ENCODE measurements at places on chromosomes 4 and X.

DNA sequence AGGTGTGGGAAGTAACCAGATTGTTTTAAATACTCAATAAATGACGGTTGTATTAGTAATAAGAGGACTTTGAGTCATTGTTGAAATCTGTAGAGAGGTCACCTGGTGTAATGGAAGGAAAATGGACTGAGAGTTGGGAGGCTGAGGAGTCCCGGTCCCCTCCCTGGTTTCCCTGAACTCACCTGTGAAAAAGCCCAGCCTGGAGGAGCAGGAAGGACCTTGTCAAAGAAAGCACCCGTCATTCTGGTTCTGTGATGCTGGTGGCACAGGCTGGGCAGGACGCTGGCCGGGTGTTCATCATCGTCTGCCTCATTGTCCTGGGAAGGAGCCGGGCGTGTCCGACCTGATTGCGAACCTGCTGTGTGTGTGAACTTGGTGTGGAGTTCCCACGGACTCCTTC is 70.8 kb downstream of the SORCS2 start:
- no peak for DNase-seq

DNA sequence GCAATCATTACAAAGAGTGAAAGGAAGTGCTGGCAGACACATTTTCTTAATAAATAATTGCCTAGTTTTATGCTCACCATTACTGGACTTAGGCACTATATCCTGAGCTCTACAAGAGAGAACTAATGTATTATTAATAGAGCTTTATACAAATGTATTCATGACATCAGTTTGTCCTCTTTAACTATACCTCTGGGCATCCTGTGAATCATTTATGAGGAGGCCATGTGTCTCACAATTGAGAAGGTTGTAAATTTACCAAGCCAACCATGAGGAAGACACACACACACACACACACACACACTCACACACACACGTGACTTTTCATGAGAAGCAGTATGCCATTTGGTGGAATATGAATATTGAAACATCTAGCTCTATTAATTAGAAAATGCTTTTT is 728.2 kb downstream of the ARAP2 start:
- DNase-seq, result no peak

GRCh38 chrX:49309401-49309981 is 6.0 kb downstream of the GAGE10 start:
- DNase-seq, result no peak

GRCh38 chr4:11525085-11525484 is 96.4 kb upstream of the HS3ST1 start:
- no peak for DNase-seq

DNA sequence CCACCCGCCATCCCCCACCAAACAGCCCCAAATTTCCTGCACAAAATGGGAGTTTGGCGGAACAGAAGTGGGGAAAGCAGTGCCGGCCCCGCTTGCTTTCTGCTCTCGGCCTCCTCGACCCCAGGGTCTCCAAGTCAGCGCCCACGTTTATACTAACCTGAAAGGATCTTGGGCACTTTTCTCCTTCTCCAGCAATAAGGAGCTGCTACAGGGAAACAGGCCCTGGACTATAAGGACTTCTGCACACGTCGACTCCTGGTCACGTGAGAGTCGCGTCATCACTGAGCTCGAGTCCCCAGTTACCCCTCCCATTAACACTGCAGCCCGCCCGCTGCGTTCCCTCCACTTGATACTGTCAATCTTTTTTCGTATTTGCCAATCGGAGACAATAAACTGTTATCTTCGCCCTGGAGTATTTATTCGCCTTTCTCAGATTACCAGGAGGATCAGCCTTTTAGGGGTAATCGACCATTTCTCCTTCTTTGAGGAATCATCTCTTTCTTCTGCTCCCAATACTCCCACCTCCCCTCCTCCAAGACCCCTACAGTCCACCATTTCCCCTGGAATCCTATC is at the start of gene TCEAL8:
TSS of gene TCEAL8 (minus strand) at position 235 of the 573 bp plus-strand sequence. CDS start 1,176 bp downstream, outside the sequence.
- DNase-seq, result peak; percentile 9

DNA sequence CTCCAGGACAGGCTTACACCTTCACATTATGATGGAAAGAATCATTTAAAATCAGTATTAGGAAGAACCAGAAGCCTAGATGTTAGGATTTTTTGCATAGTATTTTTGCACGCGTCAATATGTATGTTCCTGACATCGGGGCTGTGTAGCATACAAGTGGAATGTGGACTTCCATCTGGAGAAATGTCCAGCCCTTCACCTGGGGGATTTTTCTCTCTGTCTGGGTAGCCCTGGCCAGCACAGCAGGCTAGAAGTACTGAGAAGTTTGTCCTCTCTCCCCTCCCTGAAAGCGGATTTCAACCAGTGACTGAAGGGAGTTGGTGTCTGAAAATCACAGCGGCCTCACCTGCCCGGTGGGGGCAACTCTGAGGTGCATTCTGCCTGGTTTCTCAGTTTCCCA is 10.4 kb upstream of the KLHL8 start:
- no peak for DNase-seq

DNA sequence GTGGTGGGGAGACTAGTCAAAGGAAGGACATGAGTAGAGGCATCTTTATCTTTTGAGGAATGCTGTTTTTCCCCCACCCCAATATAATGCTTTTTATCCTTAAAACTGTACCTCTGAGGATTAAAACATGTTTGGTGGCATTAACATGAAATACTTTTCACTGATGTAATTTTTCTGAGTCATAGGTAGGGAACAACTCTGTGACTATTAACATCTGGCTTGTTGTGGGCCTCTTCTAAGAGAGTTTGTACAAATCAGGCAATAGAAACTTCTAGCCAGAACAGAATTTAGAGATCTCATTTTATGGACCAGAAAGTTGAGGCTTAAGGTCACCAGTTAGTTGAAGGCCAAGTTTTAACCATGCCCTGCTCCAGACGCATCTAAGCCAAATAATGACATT is 207.6 kb downstream of the SOX3 start:
- no peak for DNase-seq

DNA sequence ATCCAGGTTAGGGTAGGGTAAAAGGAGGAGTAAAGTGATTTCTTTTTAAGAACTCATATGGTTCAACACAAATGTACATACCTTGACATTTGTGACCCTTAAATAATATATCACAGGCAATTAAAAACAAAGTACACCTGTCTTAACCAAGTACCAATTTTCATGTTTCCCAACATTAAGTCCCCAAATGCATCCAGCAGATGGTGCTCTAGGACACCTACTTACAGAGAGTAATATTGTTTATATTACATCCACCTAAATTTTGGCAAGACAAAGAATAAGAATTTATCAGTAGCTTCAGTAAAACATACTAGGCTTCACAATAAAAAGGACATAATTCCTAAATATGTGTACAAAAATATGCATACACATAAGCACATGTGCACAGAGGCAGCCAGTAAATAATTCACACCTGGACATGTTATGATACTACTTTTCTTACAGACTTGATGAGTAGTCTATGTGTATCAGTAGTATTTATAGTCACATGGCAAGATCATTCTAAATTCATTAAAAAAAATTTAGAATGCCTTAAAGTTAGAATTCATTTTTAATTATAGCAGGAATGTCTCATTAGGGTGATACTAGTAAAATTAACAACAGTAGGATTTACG is 219.7 kb downstream of the DCLK2 start:
- DNase-seq, result no peak

DNA sequence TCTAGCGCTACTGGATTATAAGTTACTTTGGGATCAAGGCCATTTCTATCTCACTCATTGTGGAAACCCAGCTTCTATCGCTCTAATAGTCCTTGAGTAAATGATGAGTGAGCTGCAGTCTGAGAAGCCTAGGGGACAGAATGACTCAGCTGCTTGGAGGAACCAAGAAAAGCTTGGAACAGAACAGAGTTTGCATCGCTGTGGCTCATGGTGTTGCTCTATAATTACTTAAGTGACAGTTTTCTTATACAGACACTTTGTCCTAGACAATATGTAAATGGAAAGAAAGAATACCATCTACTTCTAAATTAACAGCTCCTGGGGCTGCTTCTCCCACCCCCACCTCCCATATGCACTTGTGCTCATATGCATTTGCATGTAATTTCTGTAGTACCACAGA is 156.9 kb downstream of the SLIT2 start:
- no peak for DNase-seq

- no peak for DNase-seq
Observed at GRCh38 chr4:1466034-1466862, 60.0 kb upstream of the NKX1-1 start.

DNA sequence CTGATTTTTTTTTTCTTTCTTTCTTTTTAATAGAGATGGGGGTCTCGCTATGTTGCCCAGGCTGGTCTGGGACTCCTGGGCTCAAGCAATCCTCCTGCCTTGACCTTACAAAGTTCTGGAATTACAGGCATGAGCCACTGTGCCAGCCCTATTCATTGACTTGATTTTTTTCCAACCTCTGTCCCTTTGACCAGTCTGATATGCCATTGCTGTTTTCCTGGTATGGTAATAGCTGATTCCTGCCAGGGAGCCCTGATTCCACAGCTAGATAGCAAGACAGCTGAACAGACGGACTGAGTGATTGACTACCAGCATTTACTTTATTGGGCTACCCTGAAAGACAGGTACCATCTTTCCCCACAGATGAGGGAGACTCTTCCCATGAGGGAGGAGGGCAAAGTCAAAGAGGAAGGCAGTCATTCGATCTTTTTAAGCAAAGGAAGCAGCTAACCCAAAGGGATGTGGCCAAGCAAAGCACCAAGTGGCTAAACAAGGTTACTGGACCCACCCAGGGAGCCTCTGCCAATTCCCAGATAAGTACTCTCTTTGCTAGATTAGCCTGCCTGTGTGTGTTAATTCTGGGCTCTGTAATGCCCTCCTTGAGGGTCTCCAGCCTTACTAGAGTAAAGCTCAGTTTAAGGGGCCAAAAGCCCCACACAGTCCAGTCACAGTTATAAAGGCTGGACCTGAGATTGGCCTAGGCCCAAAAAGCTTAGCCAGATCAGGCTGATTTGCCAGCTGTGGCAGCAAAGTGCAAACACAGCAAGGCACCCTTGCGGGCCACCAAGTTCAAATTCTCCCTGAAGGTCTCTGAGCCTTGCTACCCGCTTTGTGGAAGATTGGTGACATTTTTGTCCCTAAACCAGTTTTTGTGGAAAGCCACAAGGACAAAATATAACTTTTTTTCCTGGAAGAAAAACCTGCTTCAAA is 192.4 kb upstream of the GPC4 start:
- DNase-seq, result no peak

- DNase-seq, result no peak
Observed at GRCh38 chr4:119244832-119245231, 32.3 kb downstream of the USP53 start.

- DNase-seq, result no peak
Observed at GRCh38 chrX:40340116-40340515, 240.7 kb upstream of the ATP6AP2 start.

DNA sequence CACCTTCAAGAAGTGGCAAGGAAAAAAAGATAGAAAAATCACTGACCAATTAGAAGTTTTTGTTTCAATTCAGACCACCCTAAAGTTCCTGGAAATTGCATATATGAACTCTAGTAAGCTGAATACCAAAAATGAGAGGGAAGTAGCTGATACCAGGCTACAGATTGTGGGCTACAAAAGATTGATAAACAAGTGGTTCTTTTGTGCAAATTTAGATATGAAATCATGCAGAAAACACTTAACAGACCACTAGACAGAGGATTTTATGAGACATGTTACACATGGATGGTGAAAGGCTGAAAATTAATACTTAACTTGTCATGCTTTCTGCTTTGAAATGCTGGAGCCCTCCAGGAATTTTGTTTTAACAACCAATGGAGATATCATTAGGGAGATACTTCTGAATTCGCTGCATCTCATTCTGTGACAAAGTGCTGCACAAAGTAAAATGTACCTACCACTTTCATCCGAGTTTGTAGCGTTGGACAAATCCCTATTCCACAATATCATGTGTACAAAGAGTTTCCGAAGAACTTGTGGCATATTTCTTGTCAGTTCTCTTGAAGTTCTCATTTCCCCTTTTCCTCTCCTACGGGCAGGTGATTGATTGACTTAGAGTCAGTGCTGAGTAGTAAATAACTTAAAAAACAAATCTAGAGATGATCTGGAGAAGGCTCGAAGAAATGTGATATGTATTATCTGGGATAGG is 235.0 kb downstream of the PALLD start:
- no peak for DNase-seq

DNA sequence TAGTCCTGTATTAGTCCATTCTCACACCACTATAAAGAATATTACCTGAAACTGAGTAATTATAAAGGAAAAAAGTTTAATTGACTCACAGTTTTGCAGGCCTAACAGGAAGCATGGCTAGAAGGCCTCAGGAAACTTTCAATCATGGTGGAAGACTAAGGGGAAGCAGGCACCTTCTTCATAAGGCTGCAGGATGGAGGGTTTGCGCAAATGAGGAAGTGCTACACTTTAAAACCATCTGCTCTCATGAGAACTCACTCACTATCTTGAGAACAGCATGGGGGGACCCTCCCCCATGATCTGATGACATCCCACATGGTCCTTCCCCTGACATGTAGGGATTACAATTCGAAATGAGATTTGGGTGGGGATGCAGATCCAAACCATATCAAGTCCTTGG is 12.1 kb upstream of the MAGEA11 start:
- DNase-seq, result no peak

- no peak for DNase-seq
Observed at GRCh38 chr4:41814565-41814964, 66.0 kb upstream of the PHOX2B start.

- DNase-seq, result no peak
Observed at GRCh38 chr4:28221536-28221935, 1360.9 kb downstream of the STIM2 start.

DNA sequence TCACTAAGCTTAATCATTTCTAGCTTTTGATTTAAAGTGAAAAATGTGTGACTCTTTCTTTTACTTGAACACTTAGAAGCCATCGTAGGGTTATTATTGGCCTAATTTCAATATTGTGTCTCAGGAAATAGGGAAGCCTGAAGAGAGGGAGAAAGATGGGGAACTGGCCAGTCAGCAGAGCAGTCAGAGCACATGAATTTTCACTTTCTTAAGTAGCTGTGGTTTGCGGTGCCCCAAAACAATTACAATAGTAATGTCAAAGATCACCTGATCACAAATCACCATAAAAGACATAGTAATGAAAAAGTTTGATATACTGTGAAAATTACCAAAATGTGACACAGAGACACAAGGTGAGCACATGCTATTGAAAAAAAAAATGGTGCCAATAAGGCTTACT is 45.5 kb downstream of the CENPC start:
- no peak for DNase-seq

DNA sequence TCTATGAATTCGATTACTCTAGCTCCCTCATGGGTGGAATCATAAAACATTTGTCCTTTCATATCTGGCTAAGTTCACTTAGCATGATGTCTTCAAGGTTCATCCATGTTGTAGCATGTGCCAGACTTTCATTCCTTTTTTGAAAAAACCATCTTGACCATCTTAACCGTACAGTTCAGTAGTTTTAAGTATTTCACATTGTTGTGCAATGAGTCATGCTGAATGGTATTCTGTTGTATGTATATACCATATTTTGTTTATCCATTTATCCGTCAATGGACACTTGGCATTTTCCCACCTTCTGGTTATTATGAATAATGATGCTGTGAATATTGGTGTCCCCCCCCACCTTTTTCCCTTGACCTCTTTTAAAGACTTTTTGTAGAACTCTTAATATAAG is 72.4 kb upstream of the TLR2 start:
- DNase-seq, result no peak

Data from stimulated activated CD8-positive, alpha-beta memory T cell treated with anti-CD3 and anti-CD28 coated beads, Interleukin-4, amount 100 ng/mL, for 4 hours (primary cell).